Activated naive CD8-positive, alpha-beta T cell treated with anti-CD3 and anti-CD28 coated beads for 36 hours (primary cell): ENCODE measurements at places on chromosomes 12 and 14.
A peak's percentile ranks its signal among the peaks of the same experiment; 100 is the strongest.

GRCh38 chr12:44819884-44820283 is 56.2 kb downstream of the NELL2 start:
- DNase-seq: no peak

- DNase-seq: no peak
Measured at GRCh38 chr14:35898217-35898775, 72.2 kb downstream of the BRMS1L start.

- no peak for DNase-seq
Measured at GRCh38 chr12:62783881-62784280, 151.1 kb downstream of the PPM1H start.

GRCh38 chr12:124125203-124125871 is 152.3 kb downstream of the ZNF664 start:
- DNase-seq: no peak

DNA sequence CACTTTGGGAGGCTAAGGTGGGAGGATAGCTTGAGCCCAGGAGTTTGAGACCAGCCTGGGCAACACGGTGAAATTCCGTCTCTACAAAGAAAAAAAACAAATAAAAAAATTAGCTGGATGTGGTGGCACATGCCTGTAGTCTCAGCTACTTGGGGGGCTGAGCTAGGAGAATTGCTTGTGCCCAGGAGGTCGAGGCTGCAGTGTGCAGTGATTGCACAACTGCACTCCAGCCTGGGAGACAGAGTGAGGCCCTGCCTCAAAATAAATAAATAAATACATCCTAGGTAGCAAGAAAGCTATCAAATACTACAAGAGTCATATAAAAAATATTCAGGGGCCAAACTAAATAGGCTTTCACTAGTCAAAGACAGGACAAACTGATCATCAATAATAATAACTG is 6.2 kb downstream of the KLHL28 start:
- no peak for DNase-seq

DNA sequence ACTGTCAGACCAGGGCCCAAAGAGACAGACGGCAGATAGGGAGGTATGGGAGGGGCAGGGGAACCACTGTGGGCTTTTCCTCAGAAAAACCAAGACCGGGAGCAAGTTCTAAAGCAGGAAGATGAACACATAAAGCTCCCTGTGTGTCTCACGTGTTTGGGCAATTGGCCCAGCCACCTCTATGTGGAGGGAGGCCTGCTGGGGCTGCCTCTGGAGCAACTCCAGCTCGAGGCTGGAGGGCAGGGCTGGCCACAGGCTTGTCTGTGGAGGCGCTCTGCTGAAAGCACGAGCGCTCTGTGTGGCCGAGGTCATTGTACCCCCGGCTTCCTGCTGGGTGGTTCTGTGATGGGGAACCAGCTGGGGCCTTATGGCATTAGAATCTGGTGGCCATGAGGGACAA is 36.4 kb downstream of the TRAFD1 start:
- no peak for DNase-seq

GRCh38 chr12:111152561-111152960 is 216.3 kb downstream of the PHETA1 start:
- DNase-seq: no peak

- DNase-seq: no peak
Measured at GRCh38 chr14:99678198-99678597, 5.9 kb upstream of the CYP46A1 start.

- peak; percentile 45 for DNase-seq
Measured at GRCh38 chr12:94174576-94174975, 26.2 kb downstream of the PLXNC1 start.

- no peak for DNase-seq
Measured at GRCh38 chr14:76430017-76430416, 54.1 kb downstream of the ESRRB start.

DNA sequence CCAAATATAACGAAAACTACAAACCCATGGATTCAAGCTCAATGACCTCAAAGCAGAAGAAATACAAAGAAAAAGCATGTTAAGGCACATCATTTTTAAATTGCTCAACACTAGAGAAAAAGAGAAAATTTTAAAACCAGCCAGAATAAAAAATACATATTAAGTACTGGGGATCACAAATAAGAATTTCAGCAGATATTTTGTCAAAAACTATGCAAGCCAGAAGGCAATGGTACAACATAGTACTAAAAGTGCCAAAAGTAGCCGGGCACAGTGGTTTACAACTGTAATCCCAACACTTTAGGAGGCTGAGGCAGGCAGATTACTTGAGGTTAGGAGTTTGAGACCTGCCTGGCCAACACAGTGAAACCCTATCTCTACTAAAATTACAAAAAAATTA is 10.2 kb downstream of the SGPP1 start:
- no peak for DNase-seq

- DNase-seq: no peak
Measured at GRCh38 chr14:44108601-44109000, 398.5 kb downstream of the FSCB start.

GRCh38 chr12:118714500-118714899 is 266.8 kb upstream of the SRRM4 start:
- no peak for DNase-seq

DNA sequence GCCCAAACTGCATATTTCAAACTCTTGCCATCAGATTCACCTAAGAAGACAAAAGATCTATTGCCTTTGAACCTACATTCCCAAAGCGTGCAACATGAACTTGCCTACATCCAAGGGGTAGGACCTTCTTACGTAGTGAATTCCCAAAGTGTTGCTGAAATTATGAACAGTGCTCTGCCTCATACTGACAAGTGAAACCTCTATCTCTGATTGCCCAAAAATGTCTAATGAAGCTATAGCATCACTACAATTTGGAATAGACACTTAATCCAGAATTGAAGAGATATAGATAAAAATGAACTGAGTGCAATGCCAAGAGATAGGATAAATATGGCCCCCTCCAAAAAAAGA is 31.1 kb downstream of the CLEC2D start:
- no peak for DNase-seq

GRCh38 chr12:123044351-123044750 is 63.9 kb downstream of the ARL6IP4 start:
- no peak for DNase-seq

- peak; percentile 20 for DNase-seq
Measured at GRCh38 chr12:9906873-9907272, 25.3 kb downstream of the CLEC2A start.
